ENCODE measurements at places on chromosomes 2 and 18.

DNA sequence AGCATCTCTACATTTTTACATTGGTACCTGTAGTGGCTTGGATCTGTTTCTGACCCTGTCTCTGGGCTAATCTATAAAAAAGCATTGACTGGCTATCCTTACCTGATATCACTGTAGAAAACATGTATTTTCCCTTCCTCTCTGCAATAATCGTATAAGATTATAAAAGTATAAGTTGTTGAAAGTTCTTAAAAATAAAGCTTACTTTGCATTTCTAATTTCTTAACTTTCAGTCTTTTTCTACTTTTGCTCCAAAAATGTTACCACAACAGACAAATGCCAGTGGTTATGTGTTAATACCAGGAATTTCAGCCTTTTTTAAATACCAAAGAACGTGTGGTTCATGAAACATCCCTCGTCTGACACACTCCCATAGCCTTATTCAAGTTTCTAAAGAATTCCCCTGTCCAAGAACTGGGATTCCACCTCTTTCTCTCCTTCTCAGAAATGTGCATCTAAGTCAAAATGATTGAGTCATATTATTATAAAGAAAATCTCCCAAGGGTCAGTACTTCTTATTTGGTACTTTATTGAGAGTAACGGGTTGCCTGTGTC, 28.5 kb upstream of the ACKR3 start:
- no peak for DNase-seq

DNA sequence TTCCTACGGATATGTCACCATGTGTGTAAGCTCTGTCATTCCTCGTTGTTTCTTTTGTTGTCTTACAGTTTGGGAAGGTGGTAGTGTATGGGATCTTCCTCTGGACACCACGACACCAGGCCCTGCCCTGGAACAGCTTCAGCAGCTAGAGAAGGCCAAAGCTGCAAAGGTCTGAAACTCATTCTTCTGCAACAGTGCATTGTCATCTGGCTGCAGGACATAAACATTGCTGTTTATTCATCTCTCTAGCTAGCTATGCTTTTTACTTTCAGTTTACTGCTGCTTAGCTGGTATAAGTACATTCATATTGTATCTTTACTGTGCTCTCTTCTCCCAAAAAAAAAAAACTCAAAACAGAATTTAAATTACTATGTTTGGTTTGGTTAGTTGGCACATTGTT, 39.2 kb upstream of the KCNJ13 start:
- DNase-seq = no peak

DNA sequence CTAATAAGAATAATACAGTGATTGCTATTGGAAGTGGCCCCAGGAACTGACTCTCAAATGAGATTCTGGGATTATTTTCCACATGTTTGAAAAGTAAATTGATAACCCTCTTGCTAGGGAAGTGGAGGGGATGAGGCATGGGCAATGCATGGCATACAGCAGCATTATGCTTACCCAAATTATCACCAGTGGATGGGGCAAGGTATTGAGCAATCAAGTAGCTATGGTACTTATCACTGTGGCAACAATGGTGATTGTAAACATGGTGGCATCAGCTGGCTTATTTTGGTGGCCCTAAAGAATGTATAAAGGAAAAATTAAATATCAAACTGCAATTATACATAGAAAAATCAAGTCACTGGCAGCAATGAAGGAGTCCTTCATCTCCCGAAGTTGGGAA, 155.1 kb downstream of the FIGN start:
- no peak for DNase-seq

GRCh38 chr2:15588329-15588919, 3.2 kb upstream of the DDX1 start:
- DNase-seq = peak; percentile 74

DNA sequence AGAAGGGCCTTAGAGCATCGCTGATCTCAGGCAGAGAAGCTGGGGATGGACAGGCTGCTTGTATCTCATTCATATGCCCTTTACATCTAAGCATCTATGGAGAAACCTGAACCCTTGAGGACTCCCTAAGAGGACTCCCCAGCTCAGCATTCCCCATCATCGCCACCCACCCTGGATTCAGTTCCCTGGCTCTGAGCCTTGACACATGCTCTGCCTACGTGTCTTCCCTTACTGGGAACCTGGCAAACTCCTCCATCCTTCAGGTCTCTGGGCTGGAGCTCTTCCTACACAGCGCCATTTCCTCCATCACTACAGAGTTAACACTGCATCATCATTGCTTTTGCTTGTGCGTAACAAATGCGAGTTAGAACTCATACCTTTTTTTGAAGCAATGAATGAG, 31.2 kb upstream of the OTOF start:
- no peak for DNase-seq

- DNase-seq = no peak
Measured at GRCh38 chr2:140344838-140345237, 1564.6 kb upstream of the NXPH2 start.

DNA sequence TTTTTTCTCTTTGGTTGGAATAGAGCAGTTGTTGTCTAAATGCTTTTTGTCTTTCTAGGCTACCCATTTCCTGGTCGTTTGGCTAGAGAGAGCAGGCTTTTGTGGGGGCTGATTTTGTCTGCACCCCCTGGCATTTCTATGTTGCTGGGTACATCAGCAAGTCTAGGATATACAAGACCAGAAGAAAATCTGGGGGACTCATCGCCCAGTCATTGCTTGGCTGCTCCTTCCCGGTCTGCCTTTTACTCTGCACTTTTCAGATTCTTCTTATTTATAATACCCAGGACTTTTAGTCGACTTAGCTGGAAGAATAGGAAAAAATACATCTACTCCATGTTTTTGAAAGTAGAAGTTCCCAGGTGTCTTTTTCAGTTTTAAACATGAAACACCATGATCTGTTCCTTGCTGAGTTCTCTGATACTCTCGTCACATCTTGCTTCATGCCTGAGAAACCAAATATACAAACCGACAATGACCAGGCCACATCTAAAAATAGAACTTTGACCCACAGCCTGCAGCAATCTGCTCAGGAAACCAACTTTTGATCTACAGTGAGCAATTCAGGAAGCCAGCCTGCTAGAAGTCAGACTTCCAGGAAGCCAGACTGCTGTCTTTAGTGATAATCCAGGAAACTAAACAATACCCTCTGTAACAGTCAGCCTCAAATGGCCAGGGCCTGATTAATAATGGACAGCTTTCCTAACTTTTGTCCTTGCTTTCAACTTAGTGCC, 163.8 kb upstream of the MEX3C start:
- DNase-seq = no peak

GRCh38 chr18:58241877-58242276, 197.9 kb downstream of the NEDD4L start:
- no peak for DNase-seq

DNA sequence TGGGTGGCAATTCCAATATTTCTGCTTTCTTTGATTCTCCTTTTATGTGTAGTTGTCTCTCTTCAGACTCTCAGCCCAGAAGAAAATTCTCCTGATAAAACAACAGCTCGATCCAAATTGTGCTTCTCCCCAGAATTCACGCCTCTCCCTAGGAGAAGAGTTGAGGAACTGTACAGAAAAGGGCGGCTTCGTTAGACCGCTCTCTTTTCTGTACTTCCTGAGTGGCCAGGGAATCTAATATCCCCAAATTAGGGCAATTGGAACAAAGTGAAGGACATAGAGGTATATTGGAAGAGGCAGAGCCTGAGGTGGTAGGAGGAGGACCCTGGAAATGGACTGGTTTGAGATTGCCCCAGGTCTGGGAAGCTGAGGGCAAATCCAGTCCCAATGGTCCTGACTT, 5.6 kb downstream of the ADCYAP1 start:
- DNase-seq = no peak

DNA sequence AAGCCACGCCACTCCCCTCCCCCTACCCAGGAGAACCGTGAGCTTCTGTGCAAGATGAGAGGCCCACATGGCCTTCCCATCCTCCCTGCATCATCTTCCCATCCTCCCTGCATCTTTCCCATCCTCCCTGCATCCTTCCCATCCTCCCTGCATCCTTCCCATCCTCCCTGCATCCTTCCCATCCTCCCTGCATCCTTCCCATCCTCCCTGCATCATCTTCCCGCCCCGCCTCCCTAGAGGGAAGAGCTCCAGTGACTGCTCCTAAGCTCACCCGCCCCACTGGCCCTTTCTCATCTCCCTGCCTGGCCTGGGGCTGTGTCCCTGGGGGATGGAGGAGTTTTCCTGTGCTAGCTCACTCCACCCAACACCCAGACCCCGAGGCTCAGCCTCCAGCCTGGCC, 93.3 kb upstream of the ASAP2 start:
- DNase-seq = no peak

DNA sequence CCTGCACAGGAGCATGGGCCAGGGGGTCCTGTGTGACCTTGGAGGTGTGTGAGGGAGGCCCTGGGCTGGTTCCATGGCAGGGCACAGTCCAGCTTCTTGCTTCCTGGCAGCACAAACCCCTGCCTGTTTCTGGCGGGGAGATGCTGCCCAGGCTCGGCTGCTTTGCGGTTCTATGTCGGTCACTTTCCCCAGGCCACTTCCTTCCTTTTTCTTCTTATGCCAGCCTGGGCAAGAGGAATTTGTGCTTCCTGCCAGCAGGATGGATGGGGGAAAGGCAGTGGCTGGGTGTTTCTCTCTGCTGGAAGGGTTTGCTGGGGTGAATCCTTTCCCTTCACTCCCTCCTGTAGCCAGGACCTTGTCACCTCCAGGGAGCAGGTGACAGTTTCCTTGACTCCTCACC, 24.3 kb downstream of the ASAP2 start:
- no peak for DNase-seq

DNA sequence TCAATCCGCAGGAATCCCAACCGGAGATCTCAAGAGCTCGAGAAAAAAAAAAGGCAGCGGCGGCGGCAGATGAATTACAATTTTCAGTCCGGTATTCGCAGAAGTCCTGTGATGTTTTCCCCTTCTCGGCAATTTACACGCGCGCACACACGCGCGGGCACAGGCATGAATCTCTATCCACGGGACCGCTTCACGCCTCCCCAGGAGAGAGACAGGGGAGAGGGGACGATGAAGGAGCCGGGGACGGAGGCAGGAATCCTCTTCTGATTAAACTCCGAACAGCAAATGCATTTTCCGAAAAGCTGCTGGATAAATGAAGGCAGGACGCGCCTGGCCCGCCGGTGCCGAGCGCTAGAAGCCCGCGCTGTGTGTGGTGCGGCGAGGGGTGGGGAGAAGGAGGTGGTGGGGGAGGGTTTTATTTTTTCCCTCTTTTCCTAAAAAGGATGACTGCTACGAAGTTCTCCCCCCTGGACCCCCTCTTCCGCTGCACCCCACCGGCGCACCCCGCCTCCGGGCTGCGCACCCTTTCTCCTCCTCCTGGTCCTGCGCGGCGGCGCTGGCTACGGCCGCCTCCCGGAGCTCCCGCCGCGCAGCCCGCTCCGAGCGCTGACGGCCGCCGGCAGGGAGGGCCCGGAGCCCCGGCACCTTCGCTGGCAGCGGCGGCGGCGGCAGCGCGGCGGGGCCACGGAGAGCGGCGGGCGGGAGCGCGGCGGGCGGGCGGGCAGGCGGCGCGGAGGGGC, at the start of gene BCL2:
Gene BCL2 (minus strand): TSS at position 387 of the 740 bp plus-strand sequence.
- peak; percentile 38 for DNase-seq

DNA sequence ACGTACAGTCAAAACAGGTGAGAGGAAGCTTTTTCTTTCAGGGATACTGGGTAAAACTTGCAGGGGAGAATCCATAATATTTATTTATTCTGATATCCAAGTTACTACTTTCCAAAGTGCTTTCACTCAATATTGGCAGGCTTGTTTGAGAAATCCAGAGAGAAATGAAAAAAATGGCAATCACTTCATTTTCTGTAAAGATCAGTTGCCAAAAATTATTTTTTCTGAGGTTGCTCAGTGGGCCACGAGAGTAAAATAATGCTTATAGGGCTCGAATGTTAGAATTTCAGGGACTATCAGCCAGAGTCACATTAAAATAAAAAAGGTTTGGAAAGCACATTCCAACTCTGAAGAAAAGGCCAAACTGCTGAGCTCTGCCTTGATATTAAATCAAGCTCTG, 324.6 kb upstream of the RND3 start:
- no peak for DNase-seq

DNA sequence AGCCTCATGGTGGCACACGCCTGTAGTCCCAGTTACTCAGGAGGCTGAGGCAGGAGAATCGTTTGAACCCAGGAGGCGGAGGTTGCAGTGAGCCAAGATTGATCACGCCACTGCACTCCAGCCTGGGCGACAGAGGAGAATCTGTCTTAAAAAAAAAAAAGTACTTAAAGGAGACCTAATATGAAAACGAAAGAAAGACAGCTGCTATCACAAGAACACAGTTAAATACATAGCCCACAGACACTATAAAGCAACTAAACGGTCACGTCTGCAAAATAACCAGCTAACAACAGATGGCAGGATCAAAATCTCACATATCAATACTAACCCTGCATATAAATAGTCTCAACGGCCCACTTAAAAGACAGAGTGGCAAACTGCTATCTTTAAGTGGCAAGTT, 43.9 kb upstream of the TACR1 start:
- DNase-seq = no peak

GRCh38 chr2:15152382-15152781, 408.8 kb downstream of the NBAS start:
- DNase-seq = no peak

DNA sequence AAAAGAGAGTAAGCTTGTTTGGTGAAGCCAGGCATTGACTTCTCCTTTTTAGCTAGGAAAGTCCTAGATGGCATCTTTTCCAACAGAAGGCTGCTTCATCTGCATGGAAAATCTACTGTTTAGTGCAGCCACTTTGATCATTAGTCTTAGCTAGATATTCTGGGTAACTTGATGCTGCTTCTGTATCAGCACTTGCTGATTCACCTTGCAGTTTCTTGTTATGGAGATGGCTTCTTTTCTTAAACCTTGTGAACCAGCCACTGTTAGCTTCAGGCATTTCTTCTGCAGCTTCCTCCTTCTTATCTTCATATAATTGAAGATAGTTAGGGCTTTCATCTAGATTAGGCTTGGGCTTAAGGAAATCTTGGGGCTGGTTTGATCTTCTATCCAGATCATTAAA, 639.7 kb downstream of the TDRD15 start:
- no peak for DNase-seq

DNA sequence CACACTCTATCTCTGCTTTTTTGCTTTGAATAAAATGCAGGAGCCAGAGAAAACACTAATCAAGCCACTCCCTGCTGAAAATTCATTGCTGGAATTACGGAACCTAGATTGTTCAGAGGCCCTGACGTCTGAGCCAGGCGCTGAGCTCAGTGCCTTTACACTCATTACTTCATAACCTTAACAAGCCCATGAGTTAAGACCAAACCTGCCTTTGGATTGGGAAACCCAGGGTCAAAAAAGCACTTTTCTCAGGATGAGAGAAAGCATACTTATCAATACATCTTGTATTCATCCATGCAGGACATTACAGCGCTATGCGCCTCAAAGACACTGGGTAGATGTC, 762 bp downstream of the INO80C start:
- DNase-seq = peak; percentile 3

GRCh38 chr2:218895326-218895725, 14.7 kb downstream of the WNT10A start:
- no peak for DNase-seq

DNA sequence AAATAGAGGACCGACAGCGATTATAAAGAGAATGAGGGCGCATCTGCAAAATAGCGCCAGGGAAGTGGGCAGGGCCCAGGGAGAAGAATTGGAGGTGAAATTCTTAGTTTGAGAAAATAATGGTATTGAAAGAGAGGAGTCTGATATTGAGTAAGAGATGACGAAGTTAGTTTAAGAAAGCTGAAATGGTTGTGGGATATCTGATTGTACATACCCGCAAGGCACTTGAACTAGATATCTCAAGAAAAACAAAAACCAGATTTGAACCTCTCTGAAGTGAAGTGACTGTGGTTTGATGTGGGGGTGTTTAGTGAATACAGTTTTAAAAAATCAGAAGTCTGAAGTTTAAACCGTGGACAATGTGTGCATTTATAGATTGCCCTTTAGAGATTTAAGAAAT, 38.9 kb downstream of the ZNF532 start:
- no peak for DNase-seq

Data from neural crest cell (in vitro differentiated cells).